CD4-positive, alpha-beta T cell treated with Interleukin-15 for 4 hours (primary cell): ENCODE measurements at places on chromosomes 6 and 20.
A peak's percentile ranks its signal among the peaks of the same experiment; 100 is the strongest.

- DNase-seq, result no peak
These were observed 16.9 kb downstream of the LAMA5 start for GRCh38 chr20:62350098-62350628.

- DNase-seq, result no peak
These were observed 26.5 kb downstream of the EIF2S2 start for GRCh38 chr20:34085544-34086040.

DNA sequence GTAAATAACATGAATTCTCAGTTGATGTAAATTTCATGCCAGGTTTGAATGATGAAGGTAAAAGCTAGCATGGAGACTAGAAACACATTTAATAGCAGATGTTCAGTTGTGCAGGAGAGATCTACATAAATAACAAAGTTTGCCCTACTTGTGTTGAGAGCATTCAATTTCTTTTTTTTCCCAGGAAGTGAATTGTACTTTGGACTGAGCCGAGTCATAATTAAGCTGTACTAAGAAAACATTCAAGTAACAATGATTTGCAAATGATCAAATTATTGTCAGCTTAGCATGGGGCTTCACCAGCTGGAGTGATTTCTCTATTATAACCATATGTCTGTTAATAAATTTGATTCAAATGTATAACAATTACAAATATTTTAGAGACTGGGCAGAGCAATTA lies 893.5 kb upstream of the MAP3K7 start:
- no peak for DNase-seq

DNA sequence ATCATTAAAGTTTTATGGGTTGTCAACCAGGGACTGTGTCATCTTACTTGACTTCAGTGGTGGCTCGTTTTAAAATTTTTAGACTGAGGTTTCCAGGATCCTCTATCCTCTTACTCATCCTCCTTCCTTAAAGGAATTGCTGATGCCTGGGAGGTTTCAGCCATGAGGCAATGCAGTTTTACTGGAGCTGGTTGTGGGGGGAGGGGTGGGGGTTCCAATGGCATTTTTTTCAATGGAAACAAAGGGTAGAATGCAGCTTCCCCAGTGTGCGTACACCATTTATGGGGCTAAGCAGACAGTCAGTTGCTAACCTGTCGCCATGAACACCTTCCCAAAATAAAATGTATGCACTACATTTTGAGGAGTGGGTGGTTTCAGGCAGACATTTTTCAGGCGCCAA lies 88.0 kb downstream of the METTL24 start:
- DNase-seq, result no peak

DNA sequence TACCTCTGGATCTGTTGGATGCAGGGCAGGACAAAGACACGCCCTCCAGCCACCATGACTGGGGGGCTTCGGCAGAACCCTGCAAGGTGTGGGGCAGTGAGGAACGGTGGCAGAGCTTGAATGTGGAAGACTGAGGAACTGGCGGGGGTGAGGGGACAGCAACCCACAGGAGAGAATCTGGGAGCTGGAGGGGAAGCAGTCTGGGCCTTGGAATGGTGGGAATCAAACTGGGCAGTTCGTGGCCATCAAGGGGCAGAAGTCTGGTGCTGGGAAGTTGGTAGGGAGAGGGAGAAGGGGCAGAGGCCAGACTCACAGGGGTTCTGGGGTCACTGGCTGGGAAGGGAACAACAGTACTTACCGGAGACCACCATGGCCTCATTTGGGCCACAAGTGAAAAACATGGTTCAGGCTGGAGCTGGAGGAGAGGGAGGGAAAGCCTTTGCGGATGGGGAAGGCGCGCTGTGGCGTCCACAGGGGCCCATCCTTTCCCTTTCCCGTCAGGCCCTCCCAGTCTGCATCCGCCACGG lies 635 bp downstream of the FLOT1 start:
- no peak for DNase-seq

DNA sequence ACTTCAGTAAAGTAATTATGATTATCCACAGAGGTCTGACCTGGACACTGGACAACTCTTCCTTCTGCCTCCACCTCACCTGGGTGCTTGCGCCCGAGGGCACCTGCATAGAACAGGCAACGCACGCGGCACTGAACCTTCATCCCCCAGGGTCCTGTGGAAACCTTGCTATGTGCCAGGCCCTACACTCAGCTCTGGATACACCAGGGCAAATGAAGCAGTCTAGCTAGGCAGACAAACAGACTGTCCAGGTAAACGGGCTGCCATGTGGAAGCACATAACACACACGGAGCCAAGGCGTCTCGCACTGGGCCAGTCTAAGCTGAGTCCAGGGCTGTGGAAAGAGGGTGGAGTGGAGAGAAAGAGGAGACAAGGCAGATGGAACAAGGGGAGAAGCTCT lies 109.3 kb upstream of the AFDN start:
- DNase-seq, result no peak

- DNase-seq, result no peak
These were observed 21.6 kb upstream of the MAFB start for GRCh38 chr20:40710603-40711002.

- peak; percentile 57 for DNase-seq
These were observed 18.7 kb downstream of the UQCC2 start for GRCh38 chr6:33692760-33693158.

GRCh38 chr6:118993358-118993757 lies 58.4 kb upstream of the MCM9 start:
- DNase-seq, result no peak

- no peak for DNase-seq
These were observed 317.8 kb downstream of the CDH4 start for GRCh38 chr20:61569825-61570224.

DNA sequence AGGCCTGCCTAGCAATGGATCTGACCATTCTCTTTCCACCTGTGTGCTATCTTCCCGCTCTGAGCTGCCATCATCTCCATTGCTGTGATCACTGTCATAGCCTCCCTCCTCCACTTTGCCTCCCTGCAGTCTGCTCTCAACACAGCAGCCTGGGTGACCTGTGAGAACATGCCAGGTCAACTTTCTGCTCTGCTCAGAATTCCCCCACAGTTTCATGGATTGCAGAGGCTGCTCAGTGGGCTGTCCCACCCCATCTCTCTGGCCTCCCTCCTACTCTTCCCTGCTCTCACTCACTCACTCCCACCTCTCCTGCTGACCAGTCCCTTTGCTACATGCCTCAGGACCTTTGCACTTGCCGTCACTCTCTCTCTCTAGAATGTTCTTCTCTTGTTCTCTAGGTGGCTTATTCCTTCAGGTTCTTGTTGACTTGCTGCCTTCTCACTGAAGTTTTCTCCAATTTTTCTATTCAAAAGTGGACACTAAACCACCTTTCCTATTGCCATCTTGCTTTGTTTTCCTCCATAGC lies 159.9 kb downstream of the CD83 start:
- no peak for DNase-seq

- no peak for DNase-seq
These were observed 327.9 kb upstream of the KHDRBS2 start for GRCh38 chr6:62613928-62614327.

GRCh38 chr6:52233975-52234823 lies 10.1 kb downstream of the IL17F start:
- no peak for DNase-seq

- no peak for DNase-seq
These were observed 70.0 kb upstream of the TOP1 start for GRCh38 chr20:40958598-40958997.

DNA sequence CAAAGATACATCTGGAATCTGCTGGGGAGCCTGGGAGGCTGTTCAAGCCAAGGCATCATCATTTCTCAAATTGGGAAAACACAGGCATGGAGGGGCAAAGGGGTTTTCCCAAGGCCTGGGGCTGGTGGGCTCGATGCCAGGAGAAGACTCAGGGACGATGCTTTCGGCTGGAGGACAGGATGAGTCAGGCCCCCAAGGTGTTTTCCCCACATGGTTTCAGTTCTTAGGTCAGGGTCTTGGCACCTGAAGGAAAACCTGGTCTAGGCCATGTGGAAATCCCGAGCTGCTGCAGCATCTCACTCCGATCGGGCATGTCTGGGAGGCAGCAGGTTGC lies 348.1 kb downstream of the CDC5L start:
- no peak for DNase-seq

DNA sequence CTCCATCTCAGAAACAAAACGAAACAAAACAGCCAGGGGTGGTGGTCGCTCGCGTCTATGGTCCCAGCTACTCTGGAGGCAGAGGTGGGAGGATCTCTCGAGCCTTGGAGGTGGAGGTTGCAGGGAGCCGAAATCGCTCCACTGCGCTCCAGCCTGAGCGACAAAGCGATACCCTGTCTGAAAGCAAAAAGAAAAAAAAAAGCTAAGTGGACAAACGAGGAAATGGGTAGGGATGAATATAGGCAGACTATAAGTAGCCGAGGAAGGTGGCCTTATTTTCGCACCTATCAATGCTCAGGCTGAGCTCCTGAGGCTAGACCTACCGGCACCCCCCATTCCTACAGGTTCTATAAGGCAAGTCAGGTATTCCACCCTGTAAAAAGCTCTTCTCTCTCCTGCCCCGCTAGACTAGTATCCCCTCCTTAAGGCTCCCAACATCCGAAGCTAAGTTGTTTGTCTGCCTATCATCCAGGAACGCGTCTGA lies 650 bp upstream of the CASP8AP2 start:
- DNase-seq, result peak; percentile 7

DNA sequence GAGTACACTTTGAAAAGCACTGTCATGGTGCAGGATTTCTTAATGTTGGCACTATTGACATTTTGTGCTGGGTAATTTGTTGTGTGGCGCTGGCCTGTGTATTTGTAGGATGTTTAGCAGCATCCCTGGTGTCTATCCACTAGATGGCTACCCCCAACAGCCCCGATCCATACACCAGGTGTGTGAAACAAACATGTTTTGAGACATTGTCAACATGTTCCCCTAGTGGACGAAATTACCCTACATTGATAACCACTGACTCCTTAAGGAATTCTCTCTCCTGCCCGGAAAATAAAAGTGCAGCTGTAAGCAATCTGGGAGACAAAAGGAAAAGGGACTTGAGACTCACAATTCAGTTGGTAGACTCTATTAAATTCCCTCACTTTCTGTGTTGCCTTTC lies 52.6 kb upstream of the TMEM200A start:
- no peak for DNase-seq

DNA sequence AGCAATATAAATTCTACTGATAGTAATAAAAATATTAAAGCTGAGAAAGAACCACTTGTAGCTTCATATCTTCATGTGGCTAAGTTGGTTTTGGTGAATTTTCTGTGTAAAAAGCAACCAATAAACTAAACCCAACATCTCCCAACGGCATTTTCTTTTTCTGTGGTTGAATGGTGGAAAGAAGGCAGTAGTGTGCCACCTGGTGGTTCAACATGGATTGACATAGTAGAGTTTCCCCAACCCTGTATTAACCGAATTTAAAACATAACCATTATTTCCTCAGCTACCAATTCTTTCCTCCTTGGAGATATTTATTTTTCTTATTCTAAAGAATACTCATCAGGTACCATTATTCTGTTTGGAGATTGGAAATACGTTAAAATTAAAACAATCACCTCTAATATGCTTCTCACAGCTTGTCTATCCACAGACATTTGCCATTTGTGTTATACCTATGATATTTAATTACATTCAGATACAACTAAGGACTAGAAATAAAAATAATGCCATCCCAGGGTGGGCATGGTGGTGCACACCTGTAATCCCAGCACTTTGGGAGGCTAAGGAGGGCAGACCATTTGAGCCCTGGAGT lies 117.1 kb upstream of the EEF1E1 start:
- DNase-seq, result peak; percentile 31

DNA sequence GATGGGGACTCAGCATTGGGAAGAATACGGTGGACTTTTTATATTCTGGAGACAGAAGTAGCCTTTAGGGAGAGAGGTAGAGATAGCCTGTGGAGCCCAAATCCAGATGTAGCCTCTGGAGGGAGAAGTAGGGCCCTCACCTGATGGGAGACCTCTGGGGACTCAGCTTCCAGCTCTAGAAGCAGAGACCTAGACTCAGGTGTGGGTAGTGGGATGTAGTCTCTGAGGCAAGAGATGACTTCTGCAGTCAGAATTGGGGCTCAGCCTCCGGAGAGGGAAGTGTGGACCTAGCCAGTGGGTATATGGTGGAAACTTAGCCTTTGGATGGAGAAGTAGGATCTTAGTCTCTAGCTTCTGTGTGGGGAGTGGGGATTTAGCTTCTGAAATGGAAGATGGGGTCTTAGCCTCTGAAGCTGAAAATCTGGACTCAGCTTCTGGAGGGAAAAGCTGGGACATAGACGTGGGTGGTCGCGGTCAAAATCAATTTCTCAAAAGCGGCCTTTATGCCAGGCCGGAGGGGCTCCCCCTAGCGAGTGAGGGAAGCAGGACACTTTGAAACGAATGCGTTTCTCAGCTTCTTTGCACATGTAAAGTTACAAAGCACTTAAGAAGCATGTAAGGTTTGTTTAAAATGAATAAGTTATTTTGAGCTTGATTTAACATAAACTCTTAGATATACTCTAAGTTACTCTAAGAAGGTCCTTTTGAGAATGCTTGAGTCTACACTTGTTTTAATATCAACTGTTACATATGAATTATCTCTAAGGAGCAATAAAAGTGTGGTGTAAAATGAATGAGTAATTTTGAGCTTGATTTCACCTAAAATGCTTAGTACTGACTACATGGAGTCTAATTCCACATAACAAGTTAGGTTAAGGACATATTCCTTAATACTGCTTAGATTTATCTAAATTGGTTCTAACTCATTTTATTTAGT lies 12.9 kb upstream of the ZNF343 start:
- peak; percentile 66 for DNase-seq

GRCh38 chr6:158856261-158856660 lies 37.1 kb upstream of the EZR start:
- no peak for DNase-seq

GRCh38 chr20:53321596-53321995 lies 272.0 kb downstream of the ZNF217 start:
- no peak for DNase-seq

DNA sequence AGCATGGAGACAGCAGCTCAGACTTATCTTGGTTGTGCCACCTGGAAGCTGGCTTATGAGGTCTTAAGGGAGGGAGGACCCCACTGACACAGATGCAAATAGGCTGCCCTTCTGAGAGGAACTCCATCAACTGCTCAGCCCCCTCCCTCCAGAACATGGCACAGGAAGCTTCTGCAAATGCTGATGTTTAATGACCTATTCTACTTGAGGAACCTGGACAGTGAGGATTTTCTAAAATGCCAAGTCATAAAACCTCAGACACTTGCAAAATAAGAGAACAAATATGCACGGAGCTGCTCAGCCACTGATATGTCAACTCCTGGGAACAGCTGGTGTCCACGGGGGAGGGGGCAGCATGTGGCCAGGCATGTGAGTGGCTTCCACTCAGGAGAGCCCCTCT lies 3.5 kb downstream of the CST9 start:
- DNase-seq, result no peak

GRCh38 chr6:163710532-163711470 lies 296.3 kb downstream of the QKI start:
- no peak for DNase-seq

DNA sequence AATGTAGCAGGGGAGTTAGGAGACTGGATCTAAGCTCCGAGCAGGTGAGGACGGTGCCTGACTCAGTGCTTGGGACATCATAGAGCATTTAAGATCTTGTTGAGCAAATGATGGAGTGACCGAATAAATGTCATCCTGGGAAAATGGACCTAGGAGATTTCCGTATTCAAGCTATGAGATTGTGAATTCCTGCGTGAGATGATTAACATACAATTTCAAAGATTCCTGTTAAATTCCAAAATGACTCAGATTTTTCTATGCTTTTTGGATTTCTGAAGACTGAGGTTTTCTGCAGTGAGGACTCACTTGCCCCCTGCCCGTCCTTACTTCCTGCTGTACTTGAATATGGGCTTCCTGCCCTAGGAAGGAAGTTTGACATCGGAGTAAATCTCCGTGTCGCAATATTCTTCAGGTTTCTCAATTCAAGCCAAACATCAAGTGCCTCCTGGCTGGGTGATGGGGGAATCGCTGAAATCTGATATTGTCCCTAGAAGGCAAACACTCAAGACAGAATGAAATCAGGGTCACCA lies 5.2 kb downstream of the SYTL3 start:
- DNase-seq, result no peak
